Activated T-cell treated with anti-CD3 and anti-CD28 coated beads for 48 hours (primary cell): ENCODE measurements at places on chromosomes 7 and 10.

- no peak for DNase-seq
These were observed 808.5 kb upstream of the CELF2 start for GRCh38 chr10:10209167-10209566.

GRCh38 chr7:29764227-29764626, 42.1 kb upstream of the WIPF3 start:
- DNase-seq: no peak

DNA sequence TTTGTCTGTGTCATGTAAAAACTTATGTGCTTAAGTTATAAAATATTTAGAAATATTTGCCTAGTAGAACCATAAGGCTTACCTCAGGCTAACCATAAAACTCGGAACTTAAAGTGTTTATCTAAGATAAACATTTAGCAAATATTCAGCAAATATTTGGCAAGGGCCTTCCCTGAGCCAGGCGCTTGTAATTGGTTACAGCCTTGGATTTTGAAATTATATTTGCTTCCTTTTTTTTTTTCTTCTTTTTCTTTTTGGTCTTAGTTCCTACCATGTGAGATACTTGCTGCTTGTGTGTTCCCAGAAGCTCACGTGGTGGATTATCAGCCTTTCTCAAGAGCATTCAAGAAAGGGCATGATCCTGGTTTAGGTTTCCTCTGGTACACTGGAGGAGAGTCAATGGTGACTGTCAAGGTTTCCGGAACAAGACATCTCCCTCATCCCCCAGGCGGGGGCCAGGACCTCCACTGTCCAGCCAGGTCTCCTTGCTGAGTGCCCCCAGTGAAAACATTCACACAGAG, 5.2 kb upstream of the BRI3 start:
- DNase-seq: no peak

GRCh38 chr7:150675714-150676113, 9.8 kb upstream of the GIMAP2 start:
- no peak for DNase-seq

GRCh38 chr10:78565841-78566240, 502.9 kb upstream of the ZMIZ1 start:
- no peak for DNase-seq

GRCh38 chr7:44061645-44062179, 3.7 kb downstream of the PGAM2 start:
- no peak for DNase-seq

GRCh38 chr7:73431041-73431835, 2.3 kb upstream of the FZD9 start:
- DNase-seq: no peak

GRCh38 chr7:77674878-77675277, 21.4 kb upstream of the RSBN1L start:
- DNase-seq: no peak

DNA sequence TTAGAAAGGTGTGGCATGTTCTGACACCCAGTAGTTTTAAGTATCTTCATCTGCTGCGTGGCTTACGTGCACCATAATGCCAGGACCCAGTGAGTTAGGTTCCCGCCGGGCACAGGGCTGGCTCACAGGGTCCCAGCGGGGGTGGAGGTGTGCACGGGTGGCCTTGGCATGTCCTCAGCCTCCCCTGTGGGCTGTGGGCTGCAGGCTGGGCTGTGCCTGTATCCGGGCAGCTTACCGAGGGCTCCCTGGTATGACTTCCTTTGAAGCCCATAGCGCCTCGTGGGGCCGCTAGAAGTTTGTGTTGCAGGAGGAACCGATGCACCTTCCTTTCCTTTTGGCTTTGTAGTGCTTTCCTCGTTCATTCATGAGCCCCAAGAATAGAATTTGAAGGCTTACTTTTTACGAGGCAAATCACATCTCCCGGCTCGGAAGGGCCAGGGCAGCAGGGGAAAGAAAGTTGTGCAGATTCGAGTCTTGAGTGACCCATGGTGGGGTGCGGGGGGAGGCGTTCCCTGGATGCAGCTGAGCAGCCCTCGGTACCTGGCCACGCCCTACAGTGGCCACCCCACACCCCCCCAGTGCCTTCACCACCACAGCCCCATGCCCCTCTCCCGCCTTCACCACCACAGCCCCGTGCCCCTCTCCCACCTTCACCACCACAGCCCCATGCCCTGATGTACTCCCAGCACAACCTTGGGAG, 113.2 kb downstream of the WDR37 start:
- DNase-seq: no peak

- no peak for DNase-seq
These were observed 143.4 kb downstream of the TPST1 start for GRCh38 chr7:66348531-66348930.

DNA sequence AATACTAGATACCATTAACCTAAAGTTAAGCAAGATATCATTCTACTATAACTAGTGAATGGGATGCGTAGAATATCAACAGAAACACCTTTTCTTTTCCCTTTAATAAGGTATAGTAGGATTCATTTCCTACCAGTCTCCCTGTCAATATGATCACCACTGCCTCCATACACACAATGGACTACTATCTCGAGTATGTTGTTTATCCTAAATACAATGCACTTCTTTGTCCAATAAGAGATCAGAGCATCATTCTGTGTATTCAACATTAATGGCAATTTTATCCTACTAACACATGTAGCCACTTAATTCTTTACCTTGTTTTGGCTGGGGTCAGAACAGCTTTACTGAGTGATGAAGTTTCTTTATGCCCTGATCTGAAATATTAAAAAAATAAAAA, 276.3 kb downstream of the TFEC start:
- no peak for DNase-seq

DNA sequence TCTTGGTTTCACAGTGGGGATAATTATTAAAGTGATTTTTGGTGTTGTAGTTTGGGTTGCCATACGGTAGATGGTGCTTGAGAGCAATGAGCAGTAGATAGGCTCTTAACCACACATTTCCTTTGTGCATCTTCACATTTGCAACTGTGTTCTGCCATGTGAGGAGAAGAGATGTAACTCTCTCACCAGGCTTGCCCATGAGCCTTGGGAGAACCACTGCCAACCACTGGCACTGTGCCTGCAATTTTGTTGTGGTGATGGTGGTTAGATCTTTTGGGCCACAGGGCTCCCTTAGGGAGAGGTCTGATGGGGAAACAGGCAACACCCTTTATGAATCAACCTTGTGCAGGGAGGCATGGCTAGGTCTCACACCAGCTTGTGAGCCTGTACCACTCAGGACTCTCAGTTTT, 204.3 kb downstream of the CCDC7 start:
- DNase-seq: no peak

DNA sequence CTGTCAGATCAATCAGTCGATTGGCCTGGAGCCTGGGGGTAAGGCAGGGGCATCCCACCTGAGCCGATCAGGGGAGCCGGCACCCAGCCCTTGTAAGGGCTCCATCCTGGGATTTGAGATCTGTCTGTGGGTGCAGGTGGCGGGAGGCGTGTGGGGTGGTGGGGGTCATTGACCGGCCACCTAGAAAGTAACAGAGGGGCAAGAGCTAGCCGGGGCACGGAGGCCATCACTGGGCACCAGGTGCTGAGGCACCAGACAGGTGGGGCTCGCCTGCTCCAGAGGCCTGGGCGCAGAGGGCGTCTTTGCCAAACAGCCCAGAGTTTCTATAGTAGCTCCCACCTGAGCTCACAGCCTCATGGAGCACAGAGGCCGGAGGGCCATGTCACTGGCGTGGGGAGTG, 55.5 kb upstream of the ADGRA1 start:
- no peak for DNase-seq

- peak; percentile 44 for DNase-seq
These were observed 518 bp downstream of the WAPL start for GRCh38 chr10:86520871-86521677.

- DNase-seq: no peak
These were observed 125.2 kb upstream of the CARD11 start for GRCh38 chr7:3168869-3169268.

DNA sequence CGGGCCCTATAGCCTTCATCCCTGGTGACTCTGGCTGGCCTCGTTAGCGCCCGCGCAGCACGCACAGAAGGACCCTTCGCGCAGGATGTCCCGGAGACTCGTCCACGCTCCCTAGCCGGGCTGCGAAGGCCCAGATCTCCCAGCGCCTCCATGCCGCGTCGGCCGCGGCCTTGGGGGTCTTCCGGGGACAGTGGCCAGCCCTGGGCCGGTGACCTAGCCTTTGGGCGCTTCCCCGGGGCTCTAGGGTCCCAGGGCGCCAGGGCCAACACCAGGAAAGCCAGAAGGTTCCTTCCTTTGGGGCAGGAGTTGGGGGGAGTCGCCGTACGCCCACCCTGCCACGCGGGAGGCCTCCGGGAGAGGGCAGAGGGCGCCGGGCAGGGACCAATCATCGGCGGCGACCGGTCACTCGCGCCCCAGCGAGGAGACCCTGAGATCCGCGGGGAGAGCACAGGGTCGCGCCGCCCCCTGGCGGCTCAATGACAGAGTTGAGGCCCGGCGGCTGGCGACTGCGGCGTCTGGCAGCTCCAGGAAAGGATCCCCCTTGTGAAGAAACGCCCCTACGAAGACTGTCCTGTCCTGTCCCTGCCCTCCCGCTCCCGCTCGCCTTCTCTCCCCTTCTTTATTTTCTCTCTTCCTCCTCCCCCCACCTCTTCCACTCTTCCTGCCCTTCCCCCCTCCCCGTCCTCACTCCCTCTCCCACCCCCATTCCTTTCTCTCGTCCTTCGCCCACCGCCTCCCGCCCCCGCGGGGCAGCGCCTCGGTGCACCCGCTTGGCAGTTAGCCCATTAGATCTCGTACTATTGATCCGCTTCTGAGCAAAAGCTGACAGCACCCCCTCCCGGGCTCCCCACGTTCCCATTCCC, 62.3 kb upstream of the LBX1 start:
- peak; percentile 50 for DNase-seq

DNA sequence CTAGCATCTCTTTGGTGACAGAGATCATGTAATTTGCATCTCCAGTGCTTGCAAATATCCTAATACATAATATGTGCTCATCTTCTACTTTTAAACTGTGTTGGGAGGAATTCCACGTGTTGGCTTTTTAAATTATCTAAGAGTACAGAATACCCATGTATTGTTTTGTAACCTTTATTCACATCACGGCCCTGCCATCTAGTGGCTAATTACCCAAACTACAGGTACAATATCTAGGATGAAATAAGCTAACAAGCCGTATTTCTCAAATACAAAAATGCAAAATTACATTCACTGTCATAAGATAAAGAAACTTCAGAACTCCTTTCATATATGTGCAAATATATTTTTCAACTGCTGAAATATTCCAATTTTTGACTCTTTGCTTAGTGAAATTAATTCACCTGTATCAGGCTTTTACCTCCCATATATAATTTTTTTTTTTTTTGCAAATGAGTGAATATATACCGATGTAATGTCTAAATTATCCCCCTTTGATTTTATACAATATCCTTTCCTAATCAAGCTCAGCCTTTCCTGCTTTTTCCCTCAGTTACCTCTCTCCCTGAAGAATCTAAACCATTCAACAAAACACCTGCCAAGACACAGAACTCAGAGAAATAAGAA, 30.3 kb upstream of the LSM8 start:
- no peak for DNase-seq

- no peak for DNase-seq
These were observed 60.4 kb downstream of the AFAP1L2 start for GRCh38 chr10:114343623-114344505.

- no peak for DNase-seq
These were observed 205.3 kb downstream of the HTR7 start for GRCh38 chr10:90652519-90652918.

- no peak for DNase-seq
These were observed 89.4 kb downstream of the FAS start for GRCh38 chr10:89079961-89080360.

DNA sequence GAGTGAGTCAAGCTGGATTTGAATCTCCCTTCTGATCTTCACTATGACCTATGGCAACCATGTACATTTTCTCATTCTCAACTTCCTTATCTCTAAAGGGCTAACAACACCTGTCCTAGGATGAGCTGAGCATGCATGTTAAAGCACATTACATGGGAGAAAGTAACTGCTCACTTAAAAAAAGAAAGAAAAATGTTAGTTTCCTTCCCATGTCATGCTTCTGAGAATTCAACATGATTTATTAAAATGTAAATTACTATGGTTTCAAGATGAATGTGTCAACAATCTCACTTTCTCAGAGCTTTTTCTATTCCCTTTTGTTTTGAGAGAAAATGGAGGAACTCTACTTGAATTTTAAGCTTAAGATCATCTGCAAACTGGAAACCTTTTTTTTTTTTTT, 295.3 kb downstream of the SKIDA1 start:
- DNase-seq: no peak

- DNase-seq: no peak
These were observed 32.2 kb upstream of the SFMBT2 start for GRCh38 chr10:7443036-7443435.

DNA sequence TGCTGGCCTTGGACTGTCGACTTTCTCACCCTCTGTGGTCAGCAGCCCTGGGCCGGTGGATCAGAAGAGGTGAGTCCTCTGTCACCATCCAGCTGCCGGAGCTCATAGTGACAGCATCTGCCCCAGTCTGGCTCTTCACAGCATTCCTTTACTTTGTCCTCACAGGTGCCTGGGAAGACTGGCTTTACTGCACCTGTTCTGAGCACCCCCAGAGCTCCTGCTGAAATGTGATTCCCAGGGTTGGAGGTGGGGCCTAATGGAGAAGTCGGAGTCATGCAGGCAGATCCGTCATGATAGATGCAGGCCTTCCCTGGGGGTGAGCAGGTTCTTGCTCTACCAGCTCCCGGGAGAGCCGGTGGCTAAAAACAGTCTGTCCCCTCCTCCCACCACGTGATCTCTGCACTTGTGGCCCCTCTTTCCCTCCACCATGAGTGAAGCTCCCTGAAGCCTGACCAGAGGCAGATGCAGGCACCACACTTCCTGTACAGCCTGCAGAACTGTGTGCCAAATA, 171.5 kb downstream of the ZMYND11 start:
- no peak for DNase-seq

DNA sequence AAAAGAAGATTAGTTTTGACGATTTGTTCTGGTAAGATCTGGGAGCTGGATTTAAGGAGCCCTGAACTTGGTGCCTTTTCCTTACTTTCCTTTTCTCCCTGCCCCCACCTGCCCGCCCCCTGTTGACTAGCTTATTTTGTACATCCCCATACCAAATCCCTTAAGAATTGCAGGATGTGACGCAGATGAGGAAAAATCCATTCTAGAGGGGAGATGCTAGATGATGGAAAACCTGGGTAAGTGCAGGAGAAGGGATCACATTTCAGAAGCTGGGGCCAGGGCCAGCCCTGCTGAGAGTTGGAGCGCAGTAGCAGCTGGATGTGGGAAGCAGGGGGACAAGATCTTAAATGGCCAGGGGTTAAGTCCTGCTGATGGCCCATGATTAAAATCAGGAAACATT, 93.9 kb downstream of the CCDC3 start:
- no peak for DNase-seq

DNA sequence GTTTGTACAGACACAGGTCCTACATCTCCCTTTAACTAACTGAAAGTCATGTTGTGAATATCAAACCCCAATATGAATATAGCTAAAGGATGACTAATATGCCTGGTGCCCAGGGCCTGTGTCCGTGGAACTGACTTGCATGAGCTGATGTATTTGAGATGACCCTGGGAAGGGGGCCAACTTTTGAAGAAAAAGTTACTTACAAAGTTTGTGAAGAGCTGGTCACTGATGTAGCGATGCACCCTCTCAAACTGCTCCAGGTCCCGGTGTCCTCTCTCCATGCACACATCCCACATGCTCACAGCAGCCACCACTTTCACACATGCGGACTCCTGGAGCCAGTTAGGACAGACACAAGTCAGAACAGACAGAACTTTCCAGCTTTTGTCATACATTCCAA, 106.2 kb downstream of the ABCC2 start:
- no peak for DNase-seq
